ENCODE measurements at places on chromosomes 12 and 14.

GRCh38 chr14:22865424-22866405 lies 5.8 kb upstream of the LRP10 start:
- no peak for ATAC-seq

GRCh38 chr12:89355243-89356068 lies 3.2 kb upstream of the DUSP6 start:
- no peak for ATAC-seq

GRCh38 chr14:92352158-92352985 lies 29.4 kb downstream of the SLC24A4 start:
- peak; percentile 37 for ATAC-seq

GRCh38 chr12:10016881-10017280 lies 6.5 kb downstream of the CLEC12B start:
- no peak for ATAC-seq

DNA sequence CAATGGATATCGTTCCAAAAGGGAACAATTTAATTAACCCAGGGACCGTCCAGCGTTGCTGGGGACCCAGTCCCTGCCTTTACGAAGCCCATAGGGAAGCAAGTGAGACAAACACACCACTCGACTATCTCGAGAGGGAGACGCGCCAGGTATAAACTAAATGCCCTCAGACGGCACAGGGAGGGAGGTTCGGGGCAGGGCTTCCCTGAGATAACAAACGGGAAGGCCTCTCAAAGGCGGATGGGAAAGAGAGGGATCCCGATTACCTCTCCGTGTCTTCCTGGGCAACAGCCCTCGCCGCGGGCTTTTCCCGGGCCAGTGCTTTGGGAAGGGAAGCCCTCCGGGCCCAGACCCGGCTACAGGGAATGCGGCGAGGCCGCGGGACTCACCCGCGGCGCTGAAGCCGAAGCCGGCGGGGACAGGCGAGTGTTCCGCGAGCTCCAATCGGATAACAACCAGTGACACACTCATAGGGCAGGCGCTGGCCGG lies 390 bp downstream of the BRAP start:
- ATAC-seq, result no peak

- no peak for ATAC-seq
Observed at GRCh38 chr14:97117693-97118092, 320.5 kb downstream of the VRK1 start.

- ATAC-seq, result no peak
Observed at GRCh38 chr12:24088751-24089509, 139.5 kb upstream of the SOX5 start.

- ATAC-seq, result no peak
Observed at GRCh38 chr14:103385929-103386712, 906 bp downstream of the MARK3 start.

DNA sequence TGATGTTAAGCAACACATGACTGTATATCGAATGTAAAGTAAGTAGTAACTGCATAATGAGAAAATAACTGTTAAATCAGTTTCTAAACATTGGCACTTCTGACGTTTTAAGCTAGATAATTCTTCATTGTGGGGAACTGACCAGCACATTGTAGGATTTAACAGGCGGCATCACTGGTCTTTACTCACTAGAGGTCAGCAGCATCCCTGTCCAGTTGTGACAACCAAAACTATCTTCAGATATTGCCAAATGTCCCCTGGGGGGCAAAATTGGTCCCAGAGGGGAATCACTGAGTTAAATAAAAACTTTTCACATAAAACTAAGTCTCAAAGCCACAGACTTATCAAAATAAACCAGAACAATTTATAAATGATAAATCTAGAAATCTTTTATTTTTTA lies 65.3 kb downstream of the BLTP3B start:
- ATAC-seq, result no peak

DNA sequence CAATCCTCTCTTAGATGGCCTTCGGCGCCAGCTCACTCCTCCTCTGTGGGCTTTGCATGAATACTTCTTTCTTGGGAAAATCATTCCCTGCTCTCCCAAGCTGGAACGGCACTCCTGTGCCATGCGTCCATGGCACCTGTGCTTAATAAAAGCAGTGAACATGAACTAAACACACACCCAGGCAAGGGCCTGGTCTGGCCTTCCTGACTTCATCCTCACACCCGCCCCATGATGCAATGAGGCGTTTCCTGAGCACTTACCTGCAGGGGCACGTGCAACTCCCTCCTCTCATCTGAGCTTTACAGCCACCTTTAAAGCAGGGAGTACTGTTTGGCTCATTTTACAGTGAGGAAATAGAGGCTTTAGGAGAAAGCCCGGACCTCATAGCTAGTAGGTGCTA lies 219.8 kb downstream of the SLC41A2 start:
- ATAC-seq, result no peak

GRCh38 chr12:23002381-23002780 lies 377.4 kb downstream of the ETNK1 start:
- no peak for ATAC-seq

DNA sequence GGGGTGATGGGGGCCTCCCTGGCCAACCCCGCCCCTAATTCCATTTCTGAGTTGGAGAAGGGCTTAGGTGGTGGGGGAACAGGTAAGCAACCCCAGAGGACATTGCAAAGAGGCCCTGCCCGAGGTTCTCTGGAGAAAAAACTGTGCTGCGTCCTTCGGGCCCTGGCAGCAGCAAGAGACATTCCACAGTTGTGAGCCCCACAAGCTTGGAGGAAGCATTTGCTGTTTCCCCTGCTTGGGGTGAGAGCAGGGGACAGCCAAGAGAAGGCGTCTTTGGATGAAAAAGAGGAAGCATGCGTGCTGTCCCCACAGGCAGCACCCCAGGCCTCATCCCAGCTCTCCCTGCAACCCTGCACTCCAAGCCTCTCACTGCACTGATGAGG lies 1.3 kb downstream of the BDKRB2 start:
- no peak for ATAC-seq

All from activated T-helper 17 cell treated with anti-CD3 and anti-CD28 coated beads, Interleukin-2, amount 50 U/mL, for 72 hours (primary cell).